ENCODE measurements at places on chromosomes 1 and 21.

- DNase-seq: no peak
These were observed 377.1 kb downstream of the LRRIQ3 start for GRCh38 chr1:73820843-73821242.

DNA sequence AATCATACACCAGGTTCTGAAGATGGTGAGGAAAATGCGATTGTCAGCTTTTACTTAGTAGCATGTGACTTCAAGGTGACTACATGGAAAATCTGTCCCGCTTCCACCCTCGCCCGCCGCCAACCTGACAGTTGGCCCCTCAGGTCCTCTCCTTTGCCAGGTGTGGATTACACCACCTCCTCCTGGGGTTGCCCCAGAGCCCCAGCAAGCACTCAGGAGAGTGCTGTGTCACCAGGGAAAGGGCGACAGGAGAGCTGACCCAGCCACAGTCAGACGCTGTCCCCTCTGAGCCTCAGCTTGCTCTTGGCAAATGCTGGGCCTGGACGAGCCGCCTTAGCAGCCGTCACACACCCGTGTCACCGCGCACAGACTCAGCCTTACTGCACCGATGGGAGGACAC, 17.9 kb downstream of the PTTG1IP start:
- no peak for DNase-seq

DNA sequence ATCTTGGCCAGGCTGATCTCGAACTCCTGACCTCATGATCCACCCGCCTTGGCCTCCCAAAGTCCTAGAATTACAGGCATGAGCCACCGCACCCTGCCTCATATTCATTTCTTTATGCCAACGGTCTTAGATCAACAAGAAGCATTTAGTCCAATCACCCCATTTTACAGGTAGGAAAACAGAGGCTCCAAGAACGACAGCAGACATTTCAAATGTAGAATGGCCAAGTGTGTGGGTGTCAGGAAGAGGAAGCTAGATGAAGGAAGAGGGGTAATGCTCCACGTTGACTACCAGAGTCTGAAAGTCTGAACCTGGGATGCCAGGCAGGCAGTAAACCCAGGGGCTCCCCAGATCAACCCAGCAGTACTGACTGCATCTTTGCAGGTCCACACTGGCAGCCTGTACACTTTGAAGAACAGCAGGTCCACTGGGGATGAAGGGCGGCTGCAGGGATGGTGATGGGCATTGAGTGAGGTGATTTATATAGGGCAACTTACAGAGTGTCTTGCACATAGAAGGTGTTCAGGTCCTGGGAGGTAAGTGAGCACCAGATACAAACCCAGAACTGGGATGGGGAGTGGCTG, 120.2 kb downstream of the EPHB2 start:
- no peak for DNase-seq

DNA sequence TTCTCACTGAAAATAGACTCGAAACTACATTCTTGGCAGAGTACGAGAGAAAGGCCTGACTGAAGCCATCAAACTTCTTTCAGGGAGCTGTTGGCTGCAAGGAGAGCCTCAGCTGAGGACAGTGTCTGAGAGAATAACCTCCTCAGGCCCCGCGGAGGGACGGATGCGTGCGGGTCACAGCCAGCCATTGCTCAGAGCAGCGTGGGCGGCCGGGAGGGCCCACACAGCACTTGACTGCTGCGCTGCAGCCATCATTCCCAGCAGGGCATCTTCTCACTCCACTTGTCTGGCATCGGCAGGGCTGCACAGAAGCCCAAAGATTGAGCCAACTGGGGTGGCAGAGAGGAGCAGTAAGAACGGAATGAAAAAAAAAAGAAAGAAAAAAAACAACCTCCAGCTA, 113.5 kb downstream of the XCL2 start:
- no peak for DNase-seq

- no peak for DNase-seq
These were observed 166.1 kb downstream of the PLA2G4A start for GRCh38 chr1:186994897-186995296.

DNA sequence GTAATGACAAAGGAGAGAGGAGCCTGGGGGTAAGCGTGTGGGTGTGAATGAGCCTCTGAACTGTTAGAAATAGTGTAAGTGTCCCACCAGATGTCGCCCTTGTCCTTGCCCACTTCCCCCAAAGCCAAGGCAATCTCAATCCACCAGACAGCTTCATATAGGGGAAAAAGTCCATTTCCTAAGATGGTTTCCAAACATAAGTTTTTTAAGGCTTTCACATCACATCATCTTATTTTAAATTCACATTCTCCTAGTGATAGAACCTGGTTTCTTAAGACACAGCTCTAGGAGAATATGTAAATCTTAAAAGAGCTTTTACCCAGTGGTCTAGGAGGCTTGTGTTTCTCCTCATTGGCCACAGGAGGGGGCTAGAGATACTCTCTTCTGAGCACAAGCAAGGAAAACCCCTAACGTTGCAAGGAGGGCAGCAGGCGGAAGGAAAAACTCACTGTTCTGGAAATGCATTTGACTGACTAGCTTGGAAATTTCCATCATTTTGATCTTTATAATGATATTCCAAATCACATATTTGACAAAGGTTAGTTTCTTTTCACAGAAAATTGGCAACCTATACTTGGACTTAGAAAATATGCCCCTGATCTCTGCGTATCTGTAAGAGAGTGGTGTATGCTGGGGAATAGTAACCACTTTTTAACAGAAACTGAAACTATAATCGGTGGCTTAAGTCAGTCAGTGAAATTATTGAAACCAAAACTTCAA, 51.9 kb upstream of the LPAR3 start:
- DNase-seq: peak; percentile 88

DNA sequence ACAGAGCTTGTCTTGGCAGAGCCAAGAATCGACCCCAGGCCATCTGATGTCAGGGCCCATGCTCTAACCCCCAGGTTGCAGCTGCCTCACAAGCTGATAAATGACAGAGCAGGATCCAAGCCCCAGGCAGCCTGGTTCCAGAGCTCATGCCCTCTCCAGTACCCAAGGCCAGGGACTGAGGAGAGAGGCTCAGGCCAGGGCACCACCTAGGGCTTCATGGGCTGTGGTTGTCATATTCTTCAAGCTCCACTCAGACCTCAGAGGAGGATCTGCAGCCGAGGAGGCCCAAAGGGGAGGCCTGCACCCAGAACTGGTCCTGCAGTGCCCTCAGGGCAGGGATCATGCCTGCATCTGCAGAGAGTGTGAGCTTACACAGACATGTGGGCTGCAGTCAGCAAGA, 301.1 kb downstream of the MATN1 start:
- DNase-seq: no peak

DNA sequence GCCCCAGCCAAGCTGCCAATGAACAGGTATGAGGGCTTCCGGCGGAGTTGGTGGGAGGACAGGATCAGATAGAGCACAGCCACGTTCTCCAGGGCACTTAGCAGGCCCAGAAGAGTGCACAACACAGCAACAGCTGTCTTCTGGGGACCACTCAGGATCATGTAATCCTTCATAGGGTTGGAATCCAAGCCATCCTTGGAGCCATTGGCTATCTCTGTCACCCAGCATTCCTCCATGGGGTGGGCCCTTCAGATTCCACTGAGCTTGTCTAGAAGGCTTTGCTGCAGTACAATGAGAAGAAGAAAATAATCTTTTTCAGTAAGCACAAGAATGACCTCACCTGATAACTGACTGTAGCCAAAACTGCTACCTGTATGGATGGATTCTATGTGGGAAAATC, 7.3 kb upstream of the FUCA1 start:
- no peak for DNase-seq

DNA sequence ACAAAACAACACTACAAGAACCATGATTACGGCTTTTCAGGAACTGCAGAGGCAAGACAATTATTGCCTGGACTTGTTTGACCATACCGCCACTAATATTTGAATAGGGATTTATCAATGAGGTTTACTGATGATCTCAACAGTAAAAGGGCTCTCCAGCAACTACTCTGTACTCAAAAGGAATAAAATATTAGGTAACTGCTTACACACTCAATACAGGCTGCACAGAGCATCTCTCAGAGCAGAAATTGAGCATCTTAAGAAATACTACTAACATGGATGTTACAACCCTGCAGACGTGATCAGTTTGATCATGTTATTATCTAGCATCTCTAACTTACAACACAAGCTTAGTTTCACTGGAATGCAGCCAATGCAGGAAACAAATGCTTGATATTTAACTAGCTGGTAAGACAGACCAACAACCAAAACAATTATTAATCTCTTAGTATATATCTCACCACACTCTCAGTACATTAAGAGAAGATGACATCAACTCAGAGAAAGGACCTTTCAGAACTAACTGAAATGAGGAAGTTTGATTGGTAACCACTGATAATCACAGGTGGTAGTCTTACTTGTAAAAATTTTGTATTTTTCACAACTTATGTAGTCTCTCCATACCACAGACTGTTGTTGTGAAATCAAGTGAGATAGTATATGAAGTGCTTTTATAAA, 52.2 kb downstream of the PUM1 start:
- no peak for DNase-seq

DNA sequence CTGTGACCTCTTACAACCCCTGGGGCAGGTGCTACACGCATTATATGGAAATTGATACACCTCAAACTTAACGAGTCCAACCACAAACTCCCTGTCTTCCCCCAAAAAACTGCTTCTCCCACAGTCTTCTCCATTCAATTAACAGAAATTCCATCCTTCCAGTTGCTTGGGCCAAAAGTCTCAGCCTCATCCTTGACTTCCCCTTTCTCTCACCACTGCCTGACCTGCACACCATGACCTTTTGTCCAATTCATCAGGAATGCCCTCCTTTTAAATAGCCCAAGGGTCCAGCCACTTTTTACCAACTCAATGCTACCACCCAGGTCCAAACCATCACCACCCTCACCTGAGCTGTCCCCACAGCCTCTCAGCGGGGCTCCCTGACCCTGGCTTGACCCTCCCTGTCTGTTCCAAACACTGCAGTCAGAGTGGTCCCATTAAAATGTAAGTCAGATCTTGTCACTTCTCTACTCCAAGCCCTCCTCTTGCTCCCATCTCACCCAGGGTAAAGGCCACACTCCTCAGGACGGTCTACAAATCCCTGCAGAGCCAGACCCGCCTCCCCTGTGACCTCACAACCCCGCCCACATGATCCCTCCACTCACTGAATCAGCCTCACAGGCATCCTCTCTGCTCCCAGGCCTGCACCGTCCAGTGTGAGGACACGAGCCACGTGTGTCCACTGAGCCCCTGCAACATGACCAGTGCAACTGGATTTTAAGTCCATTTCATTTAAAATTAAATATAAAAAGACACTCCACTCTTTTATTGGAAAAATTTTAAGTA, 18.5 kb downstream of the KCNN3 start:
- no peak for DNase-seq

DNA sequence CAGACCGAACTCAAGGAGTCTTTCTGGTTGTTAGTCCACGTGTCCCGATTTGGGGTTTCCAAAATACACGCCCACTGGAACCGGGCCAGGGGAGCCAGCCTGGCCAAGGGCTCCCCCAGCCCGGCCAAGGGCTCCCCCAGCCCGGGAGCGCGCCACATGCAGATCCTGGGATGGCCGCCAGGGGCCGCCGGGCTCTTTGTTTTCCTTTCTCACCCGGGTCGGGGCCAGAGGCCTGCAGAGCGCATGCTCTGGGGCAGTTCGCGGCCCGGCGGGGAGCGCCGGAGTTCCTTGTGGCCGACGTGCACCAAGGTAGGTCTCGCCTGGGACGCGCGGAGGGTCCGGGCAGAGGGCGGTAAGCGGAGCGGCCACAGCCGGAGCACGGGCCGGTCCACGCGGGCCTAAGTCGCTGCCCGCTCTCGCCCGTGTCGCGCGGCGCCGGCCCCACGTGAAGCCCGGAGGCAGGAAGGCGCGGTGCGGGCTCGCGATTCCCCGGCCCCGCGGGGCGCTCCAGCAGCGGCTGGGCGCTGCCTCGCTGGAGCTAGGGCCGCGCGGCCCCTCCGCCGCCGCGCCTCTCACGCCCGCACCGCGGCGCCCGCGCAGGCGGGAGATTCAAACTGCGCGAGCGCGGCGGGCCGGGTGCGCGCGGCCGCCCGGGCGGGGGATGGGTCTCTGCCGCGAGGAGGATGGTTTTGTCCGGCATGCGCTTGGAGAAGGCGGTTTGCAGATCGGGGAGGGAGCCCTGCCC, 12.3 kb downstream of the RCC1 start:
- no peak for DNase-seq

DNA sequence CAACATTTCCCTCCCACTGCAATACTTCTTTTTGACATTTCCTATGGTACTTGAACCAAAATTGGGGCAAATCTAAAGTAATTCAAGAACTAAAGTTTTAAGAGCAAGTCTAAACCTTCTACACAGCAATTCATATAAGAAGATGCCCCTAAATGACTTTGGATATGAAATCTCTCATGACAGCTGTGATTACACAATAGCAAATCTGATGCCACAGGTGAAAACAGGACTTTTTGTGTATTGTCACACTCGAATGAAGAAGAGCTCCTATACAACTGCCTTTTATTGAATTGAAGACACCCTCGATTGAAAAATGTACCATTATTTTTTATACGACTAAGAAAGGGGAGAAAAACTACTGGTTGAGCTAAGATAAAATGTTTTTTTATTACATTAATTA, 59.6 kb upstream of the DYNLT5 start:
- DNase-seq: no peak

DNA sequence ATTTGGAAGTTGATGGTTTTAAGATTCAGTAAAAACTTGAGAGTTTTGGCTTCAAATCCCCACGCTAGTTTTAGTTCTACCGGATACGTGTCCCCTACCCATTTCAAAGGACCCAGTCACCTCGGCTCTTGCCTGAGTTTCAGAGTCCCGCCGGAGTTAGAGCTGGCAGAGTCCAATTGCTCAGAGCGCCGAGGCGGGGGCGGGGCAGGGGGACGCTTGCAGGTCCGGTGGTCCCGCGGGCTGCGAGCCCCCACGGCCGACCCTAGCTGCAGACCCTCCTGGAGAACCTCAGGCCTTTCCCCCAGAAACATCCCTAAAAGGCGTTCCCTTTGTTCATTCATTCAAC, 765 bp upstream of the VPS45 start:
- no peak for DNase-seq

DNA sequence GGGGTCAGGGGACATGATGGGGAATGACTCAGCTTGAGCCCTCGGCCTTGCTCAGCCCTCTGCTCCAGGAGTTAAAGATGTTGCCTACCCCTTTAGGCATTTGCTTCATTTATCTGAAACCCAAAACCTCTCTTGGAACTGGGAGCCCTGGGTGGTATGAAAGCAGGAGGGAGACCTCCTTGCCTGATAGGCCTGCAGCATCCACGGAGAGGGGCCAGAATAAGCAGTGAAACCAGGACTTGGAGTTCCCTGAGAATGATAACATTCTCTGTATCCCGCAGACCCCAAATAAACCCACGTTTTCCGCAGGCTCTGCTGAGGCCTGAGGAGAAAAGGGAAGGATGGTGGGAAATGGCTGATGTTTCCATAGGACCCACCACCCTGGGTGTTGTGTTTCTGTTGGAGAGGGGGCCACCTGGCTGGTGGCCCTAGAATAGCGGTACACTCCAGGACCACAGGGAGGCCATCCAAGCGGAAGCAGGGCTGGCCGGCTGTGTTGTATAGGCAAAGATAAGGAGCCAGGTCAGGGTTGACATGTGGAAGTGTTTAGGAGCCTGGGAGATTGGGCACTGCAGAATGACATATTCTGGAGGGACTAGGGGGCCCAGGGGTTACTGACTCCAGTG, 77.4 kb downstream of the FOXD2 start:
- DNase-seq: no peak

Data from HFF-Myc (cell line).